Activated CD4-positive, alpha-beta T cell treated with anti-CD3 and anti-CD28 coated beads for 48 hours (primary cell): ENCODE measurements at places on chromosomes 11 and 22.

DNA sequence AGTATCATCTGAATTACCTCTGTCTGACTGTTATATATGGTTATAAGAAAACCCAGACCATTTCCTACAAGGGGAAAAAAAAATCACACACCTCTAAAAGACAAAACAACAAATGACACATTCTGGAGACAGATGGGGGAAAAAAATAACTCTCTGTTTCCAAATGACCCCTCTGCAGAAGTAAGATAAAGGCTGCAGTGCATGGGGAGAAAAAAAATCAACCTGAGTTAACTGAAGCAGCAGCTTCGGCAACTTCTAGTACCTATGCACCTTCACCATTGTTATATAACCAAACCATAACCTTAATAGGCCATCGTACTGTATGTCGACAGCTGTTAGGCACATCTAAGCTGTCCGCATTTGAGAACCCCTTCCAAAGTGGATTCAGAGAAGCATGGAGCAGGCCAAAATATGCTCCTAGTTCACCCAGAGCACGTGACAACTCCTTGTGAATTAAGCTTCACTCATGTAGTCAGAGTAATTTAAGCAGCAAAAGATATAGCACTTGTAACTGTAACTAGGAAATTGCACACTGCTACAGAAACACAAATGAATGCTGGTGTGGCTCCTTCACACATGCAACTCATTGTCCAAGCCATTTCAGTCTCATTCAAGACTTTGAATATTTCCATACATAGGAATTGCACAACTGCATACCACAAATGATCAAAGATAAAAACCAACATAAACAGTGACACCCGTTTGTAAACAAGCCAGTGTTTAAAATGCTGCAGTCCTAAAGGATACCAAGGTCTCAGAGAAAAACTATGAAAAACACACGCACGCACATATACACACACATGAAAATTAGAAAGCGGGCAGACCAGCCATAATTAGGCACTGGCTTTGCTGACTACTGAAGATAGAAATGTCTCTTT, 2.7 kb downstream of the SIK3 start:
- no peak for DNase-seq

DNA sequence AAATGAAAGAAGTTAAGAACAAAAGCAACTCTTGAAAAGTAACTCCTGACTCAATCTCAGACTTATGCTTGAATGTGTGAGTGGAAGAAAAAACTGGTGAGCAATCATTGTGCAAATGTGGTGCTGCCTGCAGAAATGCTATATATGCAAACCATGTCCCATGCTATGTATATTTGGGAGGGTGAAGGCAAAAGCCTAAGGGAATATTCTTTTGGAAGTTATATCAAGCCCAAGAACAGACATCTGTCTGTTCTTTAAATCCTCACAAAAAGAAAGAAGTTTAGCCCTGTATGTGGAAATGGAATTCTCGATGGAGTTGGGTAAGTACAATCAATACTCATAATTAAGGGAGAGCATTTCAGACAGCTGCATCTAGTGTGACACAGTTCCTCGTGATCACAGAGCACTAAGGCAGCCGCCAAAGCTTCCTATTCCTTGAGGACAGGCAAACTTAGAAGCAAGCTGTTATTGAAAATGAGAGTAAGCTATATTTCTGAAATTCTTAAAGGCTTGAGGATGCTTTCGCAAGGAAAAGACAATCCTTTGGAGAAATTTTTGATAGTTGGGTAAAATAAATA, 406.5 kb upstream of the CHORDC1 start:
- DNase-seq, result no peak

- DNase-seq, result no peak
These were observed 5.5 kb downstream of the EHD1 start for GRCh38 chr11:64872790-64873488.

- DNase-seq, result no peak
These were observed 12.1 kb downstream of the SERPIND1 start for GRCh38 chr22:20786048-20786447.

- DNase-seq, result no peak
These were observed 112.7 kb downstream of the FAR1 start for GRCh38 chr11:13781153-13781552.
